ENCODE measurements at places on chromosomes 13 and 19.

DNA sequence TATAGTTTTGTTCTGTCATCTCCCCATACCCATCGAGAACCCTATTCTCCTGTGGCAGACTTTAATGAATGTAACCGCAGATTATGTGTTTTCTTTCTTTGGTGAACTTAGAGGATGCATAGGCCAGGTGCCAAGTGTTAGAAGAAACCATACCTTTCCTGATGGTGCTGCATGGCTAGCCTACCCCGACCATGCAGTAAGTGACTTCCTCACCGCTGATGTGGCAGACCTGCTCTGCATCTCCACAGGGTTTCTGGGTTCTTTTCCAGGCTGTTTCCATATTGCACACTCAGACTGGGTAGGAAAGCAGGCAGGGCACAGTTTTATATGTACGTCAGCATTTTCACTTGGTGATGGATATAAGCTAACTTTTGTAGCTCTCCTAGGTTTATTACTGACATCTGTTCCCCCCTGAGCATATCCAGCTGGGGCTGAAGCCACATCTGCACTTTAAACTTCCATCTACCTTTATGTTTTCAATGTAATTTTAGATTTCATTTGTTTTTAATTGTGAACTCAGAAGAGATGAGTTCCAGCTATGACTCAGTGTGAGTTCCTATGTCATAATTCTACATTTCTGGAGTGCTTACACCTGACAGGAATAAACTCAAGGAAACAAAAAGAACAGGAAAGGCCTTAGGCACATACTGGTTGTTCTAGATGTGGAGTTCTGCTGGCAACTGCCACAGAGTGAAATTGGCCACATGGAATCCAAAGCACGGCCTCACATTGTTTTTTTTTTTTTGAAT lies 42.3 kb downstream of the LRCH1 start:
- no peak for DNase-seq

DNA sequence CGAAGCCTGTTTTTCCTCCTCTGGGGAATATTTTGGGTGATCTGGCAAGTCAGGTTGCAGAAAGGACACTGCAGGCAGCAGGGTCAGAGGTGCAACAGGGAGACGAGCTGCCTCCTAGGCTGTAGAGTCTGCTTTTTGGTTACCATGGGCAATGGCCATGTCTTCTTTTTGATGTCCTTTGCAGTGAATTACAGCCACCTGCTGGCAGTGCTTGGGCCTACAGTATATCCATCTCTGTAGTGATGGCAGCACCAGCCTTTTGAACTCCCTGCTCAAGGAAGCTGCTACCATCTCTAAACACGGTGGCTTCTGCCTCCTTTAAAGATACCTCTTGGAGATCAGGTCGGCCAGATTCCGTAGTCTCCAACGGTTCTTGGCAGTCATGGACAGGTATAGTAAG lies 73.9 kb downstream of the WTIP start:
- DNase-seq, result no peak

DNA sequence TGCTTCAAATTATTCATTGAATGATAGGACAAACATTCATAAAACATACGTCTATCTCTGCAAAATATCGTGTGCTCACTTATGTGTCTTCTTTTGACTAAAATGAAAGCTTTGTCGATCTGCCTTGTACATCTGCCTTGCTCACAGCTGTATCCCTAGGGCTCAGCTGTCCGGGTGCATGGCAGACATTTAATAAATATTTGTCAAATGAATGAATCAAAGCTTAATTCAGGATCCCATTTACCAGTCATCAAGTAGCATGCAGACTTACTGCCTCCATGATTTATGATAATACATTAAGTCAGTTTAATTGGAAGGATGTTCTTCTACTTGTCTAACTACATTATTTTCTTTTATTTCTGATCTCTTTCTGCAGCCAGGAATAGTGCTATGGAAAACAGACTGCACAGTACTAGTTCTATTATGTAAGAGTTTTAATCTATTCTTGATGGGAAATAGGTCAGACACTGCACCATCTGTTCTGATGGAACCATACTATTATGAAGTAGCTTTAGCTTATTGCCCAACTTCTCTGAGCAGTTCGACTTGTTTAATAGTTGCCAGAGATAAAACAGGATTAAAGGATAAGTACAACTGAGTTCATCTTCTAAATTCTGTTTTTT lies 13.2 kb downstream of the SLC46A3 start:
- no peak for DNase-seq

DNA sequence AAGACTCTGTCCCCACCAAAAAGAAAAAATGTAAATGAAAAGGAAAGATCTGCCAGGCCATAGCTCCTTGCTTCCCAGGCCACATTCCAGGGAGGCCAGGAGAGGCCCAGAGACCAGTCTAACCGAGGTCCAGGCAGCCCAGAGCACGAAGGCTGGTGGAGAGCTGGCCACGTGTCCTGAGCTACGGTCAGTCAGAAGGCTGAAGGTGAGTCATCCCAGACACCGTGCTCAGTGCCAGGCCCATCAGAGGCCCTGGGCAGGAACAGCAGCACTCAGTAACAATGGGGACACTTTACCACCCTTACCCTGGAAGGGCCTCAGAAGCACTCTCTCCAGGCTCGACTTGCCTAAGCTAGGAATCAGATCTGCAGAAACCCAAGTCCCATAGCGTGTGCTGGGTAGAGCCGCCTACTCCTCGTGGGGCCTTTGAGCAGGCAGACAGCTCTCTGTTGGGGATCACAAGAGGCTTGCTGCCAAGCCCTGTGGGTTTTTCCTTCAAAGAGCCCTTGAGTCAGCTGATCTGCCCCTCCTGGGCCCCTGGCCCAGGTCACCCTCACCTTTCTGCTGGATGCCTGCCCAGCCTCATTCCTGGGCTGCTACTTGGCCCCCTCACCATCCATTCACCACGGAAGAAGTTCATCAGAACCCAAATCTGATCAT lies 11.6 kb upstream of the DNMT1 start:
- no peak for DNase-seq

DNA sequence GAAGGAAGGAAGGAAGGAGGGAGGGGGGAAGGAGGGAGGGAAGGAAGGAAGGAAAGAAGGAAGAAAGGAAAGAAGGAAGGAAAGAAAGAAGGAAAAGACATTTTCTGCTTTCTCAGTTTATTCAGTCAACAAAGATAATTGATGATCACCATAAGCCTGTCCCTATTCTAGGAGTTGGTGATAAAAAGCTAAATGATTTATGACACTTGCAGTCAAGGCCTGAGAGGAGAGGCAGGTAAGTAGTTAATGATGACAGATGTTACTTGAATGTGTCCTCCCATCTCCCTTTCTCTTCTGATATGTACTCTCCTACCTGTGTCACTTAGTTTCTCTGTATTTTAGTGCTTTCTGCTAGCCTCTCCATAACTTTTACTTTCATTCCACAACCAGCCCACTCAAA lies 141.3 kb downstream of the SLITRK6 start:
- no peak for DNase-seq

DNA sequence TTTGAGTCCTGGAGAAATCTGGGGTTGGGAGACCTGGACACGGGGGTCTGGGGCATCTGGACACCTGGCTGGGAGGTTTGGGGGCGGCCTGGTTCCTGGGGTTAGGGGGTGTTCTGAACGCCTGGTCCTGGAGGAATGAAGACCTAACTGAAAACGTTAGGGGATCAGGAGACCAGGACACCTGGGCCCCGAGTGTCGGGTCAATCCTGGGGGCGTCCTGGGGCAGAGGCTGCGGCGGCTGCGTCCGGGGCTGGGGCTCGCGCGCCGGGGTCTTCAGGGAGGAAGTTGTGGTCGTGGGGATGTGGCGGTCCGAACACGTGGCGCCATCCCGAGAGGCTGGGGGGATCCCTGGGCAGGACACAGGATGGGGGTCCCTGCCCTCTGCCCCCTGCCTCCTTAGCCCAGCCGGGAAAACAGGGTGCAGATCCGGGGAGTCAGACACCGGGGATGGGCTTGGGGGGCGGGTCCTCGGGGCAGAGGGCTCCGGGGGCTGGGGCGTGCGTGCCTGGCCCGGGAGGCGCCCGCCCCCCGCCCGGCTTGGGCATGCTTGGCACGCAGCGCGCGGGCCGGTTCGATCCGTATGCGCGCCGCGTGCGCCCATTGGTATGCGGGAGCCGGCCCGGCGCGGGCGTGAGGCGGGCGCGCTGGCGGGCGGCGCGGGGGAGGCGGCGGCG lies 632 bp downstream of the NPAS1 start:
- no peak for DNase-seq

- no peak for DNase-seq
These were observed 260.9 kb downstream of the COG6 start for GRCh38 chr13:39916330-39916729.

DNA sequence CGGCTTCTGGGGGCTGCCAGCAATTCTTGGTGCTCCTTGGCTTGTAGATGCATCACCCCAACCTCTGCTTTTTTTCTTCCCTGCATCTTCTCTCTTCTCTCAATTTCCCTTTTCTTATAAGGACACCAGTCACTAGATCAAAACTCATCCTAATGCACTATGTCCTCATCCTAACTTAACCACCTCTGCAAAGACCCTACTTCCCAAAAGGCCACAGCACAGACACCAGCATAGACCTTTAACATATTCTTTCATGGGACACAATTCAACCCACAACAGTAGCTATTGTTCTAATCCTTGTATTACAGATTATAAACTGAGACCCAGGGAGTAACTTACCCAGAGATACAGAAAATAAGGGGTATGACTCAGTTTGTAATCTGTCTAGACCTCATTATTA lies 47.0 kb downstream of the RUBCNL start:
- DNase-seq, result no peak

Measured in effector CD8-positive, alpha-beta T cell (primary cell).